ENCODE measurements at places on chromosomes 6 and 20. TPM values are rescaled to one million over a fixed set of nuclear protein-coding genes. Genes with fewer than 3 reads are reported as not detected.

DNA sequence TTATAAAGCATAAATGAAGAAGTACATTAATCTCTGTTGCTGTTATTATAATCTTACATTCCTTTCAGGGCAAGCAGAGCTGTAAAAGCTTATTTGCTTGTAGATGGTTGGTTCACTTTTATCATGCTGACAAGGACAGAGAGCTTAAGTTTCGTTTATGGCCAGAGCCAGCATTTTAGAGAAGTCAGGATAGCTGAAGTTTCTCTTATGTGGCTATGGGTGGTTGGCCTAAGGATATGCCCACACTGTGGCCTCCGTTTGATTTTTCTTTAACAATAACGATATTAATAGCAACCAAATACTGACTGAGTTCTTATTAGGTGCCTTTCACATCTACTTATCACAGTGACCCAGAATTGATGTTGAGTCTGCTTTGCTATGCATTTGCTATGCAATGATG, 78.5 kb downstream of the FARS2 start:
- no peak overlapping the region for H3K4me3 ChIP-seq
- peaks cover 6% of the 10 kb centered on the region for H3K4me1 ChIP-seq
- no peak for DNase-seq
- H3K27me3 ChIP-seq: no peaks in the 10 kb centered on the region

The ARFGAP1 gene
- 24.4 TPM for total RNA-seq

- DNase-seq: no peak
- H3K27ac ChIP-seq: no peak overlapping the region
- no peaks in the 10 kb centered on the region for H3K27me3 ChIP-seq
- no peaks in the 10 kb centered on the region for H3K36me3 ChIP-seq
- no peaks in the 10 kb centered on the region for H3K4me1 ChIP-seq
- H3K4me3 ChIP-seq: no peak overlapping the region
These were observed 13.3 kb downstream of the FRK start for GRCh38 chr6:116047173-116047933.

The PSORS1C2 gene
- total RNA-seq: not detected

The MTFR2 gene
- not detected for total RNA-seq

DNA sequence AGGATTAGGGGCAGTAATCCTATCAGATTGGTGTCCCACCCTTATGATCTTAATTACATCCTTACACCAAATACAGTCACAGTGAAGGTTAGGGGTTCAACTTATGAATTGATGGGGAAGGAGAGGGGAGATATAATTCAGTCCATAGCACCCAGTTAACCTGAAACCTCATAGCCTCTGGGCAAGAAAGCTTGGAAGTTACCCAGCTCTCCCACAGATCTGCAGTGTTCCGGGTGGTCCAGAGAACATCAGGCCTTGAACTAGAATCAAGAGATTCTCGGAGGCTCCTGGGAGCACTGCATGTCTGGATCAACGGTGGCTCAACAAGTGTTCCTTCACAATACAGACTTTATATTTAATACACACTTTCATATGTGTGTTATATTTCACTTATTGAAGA, 392.6 kb upstream of the MARCKS start:
- H3K4me3 ChIP-seq: no peak overlapping the region

DNA sequence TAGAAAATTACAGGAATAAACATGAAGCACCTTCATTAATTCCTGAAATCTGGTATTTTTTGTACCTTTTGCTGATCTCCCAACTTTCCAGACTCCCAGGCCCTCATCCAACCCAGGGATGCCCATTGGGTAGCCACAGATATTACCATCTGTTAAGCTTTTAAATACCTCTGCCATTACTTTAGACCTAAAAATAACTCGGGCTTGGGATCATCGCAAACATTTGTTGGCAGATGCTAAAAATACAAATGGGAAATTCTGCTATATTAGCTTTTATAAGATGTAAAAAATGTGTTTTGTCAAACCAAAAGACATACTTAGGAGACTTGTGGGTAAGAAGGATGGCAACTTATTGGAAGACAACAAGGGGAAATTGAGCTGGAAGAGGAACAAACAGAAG, 376.1 kb downstream of the CENPW start:
- no peak overlapping the region for H3K4me3 ChIP-seq
- H3K27me3 ChIP-seq: no peaks in the 10 kb centered on the region
- no peaks in the 10 kb centered on the region for H3K36me3 ChIP-seq
- peaks cover 21% of the 10 kb centered on the region for H3K4me1 ChIP-seq
- DNase-seq: no peak

DNA sequence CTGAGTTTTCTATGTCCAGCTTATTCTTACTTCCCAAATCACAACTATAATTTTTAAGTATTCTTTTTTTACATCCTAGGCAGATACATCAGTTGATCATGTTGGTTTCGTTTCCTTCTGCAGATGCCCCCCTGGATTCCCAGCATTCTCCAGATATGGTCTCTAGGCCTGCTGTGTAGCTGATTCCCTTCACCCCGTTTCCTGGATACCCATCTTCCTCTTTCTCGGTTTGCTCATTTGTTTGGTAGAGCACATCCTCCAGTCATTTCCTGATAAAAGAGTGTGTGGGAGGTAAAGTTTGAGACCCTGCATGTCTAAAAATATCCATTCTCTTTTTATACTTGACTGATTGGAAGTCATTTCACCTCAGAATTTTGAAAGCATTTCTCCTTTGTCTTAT, 66.4 kb downstream of the ANKS1A start:
- no peaks in the 10 kb centered on the region for H3K27me3 ChIP-seq
- no peak overlapping the region for H3K4me3 ChIP-seq
- peaks cover 55% of the 10 kb centered on the region for H3K4me1 ChIP-seq
- no peak for DNase-seq
- H3K36me3 ChIP-seq: no peaks in the 10 kb centered on the region

DNA sequence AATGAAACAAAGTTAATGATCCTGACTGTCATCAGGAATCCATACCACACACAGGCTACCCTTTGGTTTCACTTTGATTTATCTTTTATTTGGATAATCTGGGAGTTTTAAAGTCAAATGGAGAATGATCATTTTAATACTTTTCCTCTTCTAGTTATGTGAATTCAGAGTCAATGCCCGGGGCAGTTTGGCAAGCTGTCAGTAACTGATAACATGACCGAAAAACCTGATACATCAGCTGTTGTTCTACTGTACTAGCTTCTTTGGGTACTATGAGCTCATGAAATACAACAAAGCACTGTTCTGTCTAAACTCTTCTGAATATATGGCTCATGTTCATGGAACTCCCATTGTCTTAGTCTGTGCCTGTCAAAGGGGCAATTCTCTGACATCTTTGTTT, 30.2 kb downstream of the KLHL31 start:
- H3K36me3 ChIP-seq: no peaks in the 10 kb centered on the region
- no peaks in the 10 kb centered on the region for H3K27me3 ChIP-seq
- no peak overlapping the region for H3K4me3 ChIP-seq
- DNase-seq: no peak
- H3K4me1 ChIP-seq: peaks cover 9% of the 10 kb centered on the region
- H3K27ac ChIP-seq: no peak overlapping the region

DNA sequence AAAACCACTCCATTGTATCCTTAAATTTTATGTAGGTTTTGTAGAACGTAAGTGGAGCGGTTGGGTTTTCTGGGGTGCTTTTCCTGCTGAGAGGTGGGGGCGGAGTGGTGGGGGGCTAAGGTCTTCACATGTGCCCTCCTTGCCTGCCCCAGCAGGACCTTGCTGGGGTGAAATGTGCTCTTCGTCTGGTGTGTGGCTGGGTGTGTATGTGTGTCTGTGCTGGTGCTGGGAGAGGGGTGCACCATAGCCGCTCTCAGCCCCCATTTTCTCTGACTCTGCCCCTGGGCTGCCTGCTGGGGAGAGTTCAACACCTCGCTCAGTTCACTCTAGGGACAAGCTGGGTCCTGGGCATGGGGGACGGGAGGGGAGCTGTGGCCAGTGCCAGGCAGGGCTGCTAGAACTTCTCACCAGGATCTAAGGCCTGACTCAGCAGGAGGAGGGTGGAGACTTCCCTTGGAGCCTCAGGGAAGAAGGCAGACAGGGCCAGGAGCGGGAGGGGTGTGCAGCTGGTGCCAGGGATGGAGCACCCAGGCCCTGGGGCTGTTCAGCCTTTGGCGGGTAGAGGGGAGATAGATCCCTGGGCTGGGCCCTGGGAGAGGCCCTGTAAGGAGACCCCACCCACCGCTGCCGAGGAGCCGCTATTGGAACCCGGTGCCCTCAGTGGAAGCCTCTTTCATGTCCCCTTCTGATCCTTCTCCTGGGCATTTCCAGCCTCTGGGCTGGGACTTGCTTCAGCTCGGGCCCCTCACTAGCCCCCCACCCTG, 4.8 kb downstream of the SOX18 start:
- peaks cover 14% of the 10 kb centered on the region for H3K4me1 ChIP-seq
- H3K4me3 ChIP-seq: peak overlapping the region; percentile 31
- no peaks in the 10 kb centered on the region for H3K36me3 ChIP-seq
- DNase-seq: no peak
- H3K27me3 ChIP-seq: peaks cover 41% of the 10 kb centered on the region

DNA sequence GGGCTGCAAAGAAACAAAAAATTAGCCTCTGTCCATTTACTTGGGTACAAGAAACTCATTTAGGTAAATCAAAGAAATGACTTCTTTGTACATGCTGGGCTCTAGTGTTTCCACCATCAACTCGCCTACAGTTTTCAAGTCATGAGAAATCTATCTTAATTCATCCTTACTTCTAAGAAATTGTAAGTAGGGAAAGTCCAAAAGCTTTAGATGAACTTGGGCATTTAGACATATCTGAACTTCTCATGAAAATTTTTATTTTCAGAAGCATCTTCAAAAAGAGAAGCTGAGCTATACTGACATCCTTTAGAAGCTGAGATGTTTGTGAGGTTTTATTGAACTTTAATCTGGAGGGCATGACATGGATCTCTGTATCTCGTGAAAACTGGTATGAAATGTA, 117.3 kb downstream of the MYB start:
- no peaks in the 10 kb centered on the region for H3K4me1 ChIP-seq
- H3K27me3 ChIP-seq: no peaks in the 10 kb centered on the region
- H3K4me3 ChIP-seq: no peak overlapping the region
- H3K27ac ChIP-seq: no peak overlapping the region

DNA sequence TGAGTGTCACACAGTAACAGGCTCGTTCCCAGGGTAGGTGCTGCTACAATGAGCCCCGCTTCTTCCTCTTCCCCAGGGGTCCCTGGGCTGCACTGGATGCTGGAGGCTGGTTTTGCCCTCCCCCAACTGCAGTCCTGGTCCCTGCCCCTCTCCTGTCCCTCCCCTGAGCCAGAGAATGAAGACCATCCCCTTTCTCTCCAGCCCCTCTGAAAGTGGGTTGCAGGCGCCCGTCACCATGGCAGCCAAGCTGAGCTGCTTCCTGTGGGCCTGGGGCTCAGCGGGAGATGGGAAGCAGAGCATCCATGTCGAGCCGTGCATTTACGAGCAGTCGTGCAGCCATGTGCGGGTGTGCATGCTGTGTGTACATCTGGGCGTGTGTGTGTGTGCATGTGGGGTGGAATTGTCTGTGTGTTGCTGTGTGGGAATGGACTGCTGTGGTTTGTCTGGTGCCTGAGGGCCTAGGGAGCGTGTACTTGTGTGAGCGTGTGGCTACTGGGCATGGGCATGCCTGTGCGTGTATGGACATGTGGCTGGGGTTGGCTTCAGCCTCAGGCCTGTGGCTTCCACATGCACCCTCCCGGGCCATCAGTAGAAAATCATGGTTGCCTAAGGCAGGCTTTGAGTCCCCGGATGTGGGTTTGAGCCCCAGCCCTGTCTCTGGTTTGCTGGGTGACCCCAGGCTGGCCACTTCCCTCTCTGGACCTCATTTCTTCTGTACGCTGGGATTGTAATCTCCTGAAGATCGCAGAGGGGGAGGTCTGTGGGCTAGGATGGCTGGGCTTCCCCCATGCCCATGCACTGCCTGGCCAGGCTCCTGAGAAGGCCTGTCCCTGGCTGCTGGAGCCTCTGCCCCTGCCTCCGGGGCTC, 48.8 kb downstream of the SRC start:
- H3K36me3 ChIP-seq: no peaks in the 10 kb centered on the region
- peaks cover 21% of the 10 kb centered on the region for H3K27me3 ChIP-seq
- no peak for DNase-seq
- H3K4me3 ChIP-seq: no peak overlapping the region

Data from gastrocnemius medialis (tissue), 4 donors.